GF-D8 (cell line): ENCODE measurements at places on chromosomes 13 and 19.
A peak's percentile ranks its signal among the peaks of the same experiment; 100 is the strongest.

DNA sequence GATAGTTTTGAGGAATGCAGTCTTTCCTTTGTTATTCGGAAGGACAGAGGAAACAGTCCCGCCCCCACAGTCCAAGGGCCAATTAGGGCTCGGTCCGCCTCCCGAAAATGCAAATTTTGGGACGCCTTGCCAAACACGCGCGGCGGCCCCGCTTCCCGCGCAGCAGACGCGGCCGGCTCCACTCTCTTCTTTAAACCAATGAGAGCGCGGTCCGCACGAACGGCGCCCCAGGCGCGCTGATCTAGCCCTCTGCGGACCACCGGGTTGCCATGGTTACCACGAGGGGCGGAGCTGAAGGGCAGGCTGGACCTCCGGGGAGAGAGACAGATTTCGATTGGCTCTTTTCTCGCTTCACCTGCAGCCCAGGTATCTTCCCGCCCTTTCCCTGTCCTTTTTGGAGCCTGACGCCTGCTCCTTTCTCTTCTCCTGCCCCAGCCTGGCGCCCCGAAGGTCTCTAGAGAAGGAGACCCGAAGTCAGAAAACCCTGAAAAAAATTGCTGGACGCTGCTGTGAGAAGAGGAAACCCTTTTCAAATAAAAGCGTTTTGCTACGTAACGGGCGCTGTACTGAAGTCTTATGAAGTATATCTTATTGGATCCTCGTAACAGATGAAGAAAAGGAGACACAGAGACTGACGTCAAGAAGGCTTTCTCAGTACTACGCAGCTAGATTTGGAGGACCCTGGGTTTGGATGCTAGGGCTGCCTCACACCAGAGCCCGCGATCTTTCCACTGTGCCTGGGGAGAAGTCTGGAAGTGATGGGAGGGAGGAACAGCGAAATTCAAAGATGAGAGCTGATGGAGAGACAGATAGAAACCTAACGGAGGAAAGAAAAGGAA is 2.0 kb downstream of the PTH2 start:
- DNase-seq: no peak

- peak; percentile 66 for DNase-seq
These were observed 626 bp upstream of the BCL3 start for GRCh38 chr19:44747739-44748425.

DNA sequence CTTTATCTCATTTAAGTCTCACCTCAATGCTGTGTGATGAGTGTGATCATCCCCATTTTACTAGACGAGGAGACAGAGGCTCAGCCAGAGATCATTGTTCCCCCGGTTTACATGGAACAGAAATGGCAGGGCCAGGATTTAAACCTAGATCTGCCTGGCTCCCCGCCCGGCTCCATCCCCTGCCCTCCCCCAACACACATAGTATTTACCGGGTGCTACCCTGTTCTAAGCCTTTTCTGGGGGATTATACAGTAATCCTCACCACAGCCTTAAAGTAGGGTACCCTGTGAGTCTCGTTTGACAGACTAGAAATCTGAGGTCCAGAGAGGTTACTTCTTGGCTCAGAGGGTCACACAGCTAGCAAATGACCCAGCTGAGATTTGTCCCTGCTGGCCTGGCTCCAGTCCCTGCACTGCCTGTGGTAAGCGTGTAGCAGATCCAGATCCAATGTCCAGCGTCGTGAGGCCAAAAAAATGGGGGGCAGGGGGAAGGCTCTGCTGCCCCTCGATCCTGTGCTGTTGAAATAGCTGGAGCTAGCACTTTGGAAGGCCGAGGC is 3.8 kb upstream of the KLC3 start:
- no peak for DNase-seq

- no peak for DNase-seq
These were observed 8.1 kb upstream of the FXYD3 start for GRCh38 chr19:35107545-35107944.

DNA sequence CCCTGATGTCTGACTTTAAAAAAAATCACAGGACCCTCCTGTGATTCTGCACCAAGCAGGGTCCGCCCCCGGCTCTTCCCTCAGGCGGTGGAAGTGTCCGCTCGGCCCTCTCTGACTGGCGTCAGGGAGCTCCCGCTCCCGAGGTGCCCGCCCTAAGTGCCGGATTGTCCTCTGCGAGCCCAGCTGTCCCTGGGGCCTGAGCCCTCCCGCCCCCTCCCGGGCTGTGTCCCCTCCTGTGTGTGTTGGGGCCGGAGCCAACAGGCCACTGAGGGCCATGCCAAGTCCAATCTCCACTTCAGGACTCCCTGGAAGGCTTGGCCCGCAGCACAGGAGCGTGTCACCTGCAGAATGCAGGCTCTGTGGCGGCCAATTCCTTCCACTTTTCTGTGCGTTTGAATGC is 25.4 kb downstream of the MAP2K2 start:
- DNase-seq: no peak

GRCh38 chr13:110817143-110817542 is 97.7 kb downstream of the ANKRD10 start:
- DNase-seq: no peak

DNA sequence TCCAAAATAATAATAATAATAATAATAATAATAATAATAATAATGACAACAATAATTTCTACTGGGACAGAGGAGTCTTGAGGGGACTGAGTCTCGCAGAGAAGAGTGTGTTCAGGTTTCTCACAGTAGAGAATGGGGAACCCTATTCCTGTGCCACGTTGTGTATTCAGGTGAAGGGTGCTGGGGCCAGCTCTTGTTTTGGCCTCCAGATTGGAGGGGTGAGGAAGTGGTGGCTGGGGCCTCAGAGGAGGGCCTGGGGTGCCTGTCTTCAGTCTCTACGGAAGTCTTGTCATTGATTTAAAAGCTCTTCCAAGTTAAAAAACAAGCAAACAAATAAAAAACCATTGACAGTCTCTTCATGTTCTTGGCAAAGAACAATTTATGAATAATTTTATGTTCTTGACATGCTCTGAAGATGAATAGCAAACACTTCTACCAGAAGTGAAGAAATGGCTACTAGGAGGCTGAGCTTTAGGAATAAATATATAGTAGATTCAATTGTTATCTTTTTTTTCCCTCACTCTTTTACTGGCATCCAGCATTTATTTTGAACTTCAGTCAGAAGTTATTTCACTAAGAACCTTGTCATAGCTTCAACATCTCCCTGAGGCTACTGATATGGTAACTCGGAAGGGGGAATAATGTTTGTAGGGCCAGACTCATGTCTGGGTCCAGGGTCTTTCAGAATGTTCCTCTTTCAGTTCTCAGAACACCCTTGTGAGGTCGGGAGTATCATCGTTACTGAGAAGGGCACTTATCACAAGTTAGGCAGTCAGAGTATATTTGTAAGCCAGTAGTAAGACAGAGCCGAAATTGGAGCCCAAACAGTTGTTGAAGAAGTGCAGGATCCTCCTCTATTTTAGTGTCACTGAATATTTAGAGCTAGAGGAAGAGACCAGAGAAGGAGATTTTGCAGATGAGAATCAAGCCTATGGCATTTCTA is 13.1 kb downstream of the LRCH1 start:
- no peak for DNase-seq

DNA sequence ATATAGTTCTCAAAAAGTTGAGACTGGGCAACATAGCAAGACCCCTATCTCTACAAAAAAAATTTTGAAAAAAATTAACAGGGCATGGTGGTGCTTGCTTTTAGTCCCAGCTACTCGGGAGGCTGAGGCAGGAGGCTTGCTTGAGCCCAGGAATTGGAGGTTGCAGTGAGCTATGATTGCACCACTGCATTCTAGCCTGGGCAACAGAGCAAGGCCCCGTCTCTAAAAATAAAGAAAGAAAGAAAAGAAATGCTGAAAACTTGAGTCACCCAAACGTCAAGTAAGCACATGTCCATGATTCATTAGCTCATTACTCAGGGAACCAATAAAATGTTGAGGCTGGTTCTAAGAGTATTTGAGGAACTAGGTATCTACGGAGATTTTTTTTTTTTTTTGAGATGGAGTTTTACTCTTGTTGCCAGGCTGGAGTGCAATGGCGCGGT is 33.9 kb upstream of the SEMA6B start:
- no peak for DNase-seq

GRCh38 chr19:48887861-48888612 is 10.5 kb downstream of the TULP2 start:
- no peak for DNase-seq

- DNase-seq: no peak
These were observed 56.9 kb upstream of the GTF2F2 start for GRCh38 chr13:45063261-45063860.

- no peak for DNase-seq
These were observed 6.3 kb upstream of the ZNF358 start for GRCh38 chr19:7509625-7510024.

DNA sequence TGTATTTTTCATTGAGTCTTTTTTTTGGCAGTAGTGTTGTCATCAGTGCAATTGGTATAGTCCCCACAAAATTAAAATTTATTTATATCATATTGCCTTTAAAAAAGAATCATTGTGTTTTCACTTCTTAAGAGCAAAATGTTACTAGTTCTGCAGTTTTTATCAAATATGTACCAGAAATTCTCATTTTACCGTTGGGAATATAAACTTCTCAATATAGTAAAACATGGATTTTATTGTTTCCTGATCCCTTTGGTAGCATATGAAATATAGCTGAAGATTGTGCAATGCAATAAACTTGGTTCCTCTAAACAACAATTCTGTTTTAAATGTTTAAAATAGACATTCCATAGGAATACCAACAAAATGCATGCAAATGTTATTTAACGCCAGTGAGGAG is 306.5 kb upstream of the PCDH20 start:
- no peak for DNase-seq

DNA sequence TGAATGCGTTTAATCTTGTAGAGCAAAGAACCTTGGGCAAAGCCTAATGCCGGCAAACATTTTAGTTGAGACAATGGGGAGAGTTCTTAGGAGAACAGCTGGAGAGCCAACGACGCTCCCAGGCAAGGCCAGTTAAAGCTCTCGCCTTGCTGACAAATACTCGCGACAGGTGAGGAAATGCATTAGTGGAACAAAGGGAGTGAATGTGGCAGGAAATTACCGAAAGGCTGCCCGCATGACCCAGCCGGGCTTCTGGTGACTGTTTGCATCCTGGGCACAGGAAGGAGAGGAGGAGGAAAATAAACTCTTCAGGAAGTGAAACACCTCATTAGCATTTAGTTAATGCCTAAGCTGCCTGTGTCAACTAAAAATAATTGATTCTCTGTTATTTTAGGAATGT is 74.6 kb downstream of the SHISA2 start:
- DNase-seq: no peak

- no peak for DNase-seq
These were observed 11.2 kb upstream of the MADCAM1 start for GRCh38 chr19:485077-485476.

DNA sequence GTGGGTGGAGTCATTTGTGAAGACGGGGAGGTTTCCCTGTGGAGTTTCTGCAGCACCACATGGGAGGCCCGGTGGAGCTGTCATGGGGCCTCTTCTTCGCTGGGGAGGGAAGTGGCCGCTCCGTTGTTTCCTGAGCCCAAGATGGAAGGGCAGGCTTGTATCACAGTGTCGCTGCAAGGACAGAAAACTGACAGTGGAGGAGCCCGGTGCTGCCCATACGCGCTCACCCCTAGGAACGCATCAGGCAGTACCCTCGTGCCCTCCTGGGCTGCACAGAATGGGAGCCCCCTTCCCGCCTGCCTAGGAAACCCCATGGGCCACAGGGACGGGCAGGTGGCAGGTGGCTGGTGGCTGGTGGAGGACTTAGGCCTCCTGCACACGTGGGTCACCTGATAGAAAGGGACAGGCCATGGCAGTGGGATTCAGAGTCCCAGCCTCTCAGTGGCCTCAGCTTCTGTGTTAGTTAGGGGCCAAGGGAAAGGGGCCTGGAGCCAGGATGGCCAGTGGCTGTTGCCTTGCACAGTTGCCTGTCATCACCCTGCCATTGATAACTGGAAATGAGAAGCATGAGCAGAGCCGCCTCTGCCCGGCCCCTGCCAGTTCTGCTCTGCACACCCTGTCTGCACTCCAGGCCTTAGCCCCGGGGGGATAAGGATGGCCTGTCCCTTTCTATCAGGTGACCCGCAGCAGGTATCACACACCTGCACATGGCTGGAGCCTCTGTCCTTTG is 7.6 kb downstream of the COL4A2 start:
- no peak for DNase-seq
